Gastrocnemius medialis (tissue), 4 donors: ENCODE measurements at places on chromosomes 2 and 18.

GRCh38 chr18:8468191-8468590, 141.0 kb upstream of the RAB12 start:
- no peak for DNase-seq

- no peak for DNase-seq
Measured at GRCh38 chr2:135473567-135473966, 57.5 kb downstream of the ZRANB3 start.

- peak; percentile 19 for DNase-seq
Measured at GRCh38 chr2:102735416-102736109, 26.3 kb upstream of the TMEM182 start.

DNA sequence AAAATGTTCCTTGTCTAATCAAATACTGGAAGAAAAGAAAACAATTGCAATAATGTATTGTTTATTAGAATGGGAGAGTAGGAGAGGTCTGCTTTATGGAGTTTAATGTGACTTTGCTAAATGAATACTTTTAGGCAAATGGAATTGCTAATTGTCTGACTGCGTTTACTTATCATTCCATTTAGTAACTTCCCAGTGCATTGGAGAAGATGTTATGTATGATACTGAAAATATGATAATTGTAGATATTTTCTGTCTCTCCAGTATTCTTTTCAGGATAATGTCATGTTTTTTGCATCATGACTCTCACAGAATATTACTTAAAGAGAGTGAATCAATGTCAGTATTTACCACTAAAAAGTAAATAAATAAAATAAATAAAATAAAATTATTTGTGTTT, 8.1 kb upstream of the ERBB4 start:
- DNase-seq = no peak
